ENCODE measurements at places on chromosomes 5 and 9. TPM values are rescaled to one million over a fixed set of nuclear protein-coding genes. Genes with fewer than 3 reads are reported as not detected.

Gene HRH2
- not detected for polyA plus RNA-seq

Gene DOK3
- 3.6 TPM for polyA plus RNA-seq

GRCh38 chr5:111374380-111374779, 138.0 kb downstream of the STARD4 start:
- no peak for DNase-seq

- DNase-seq, result no peak
These were observed 343.2 kb downstream of the SEMA5A start for GRCh38 chr5:9202636-9203035.

DNA sequence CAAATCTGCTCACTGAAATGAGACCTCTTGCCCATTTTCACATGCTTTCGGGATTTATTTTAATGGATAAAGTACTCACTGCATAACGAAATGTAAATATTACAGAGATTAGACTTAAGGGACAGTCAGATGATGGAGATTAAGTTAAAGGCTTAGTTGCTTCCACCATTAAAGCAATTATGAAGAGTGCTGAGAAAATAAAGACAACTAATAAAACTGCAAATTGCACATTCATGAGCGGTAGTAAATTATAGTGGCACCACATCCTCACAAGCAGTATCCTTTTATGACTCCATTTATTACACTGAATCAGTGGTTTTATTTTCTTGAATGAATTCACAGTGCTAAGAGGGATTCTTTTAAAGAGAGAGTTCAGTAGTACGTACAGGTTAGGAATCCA, 76.2 kb upstream of the TMED7 start:
- no peak for DNase-seq

- no peak for DNase-seq
These were observed 8.4 kb upstream of the UBAP1 start for GRCh38 chr9:34170237-34170991.

Gene CDC20B
- polyA plus RNA-seq, result not detected

Gene HRCT1
- 3.9 TPM for polyA plus RNA-seq

Gene PHF24
- polyA plus RNA-seq, result 0.02 TPM
